ENCODE measurements at places on chromosomes 5 and 9.

GRCh38 chr9:111615928-111616327, 15.2 kb upstream of the DNAJC25 start:
- DNase-seq = no peak

GRCh38 chr5:172150514-172151425, 37.3 kb downstream of the STK10 start:
- DNase-seq = peak; percentile 22

GRCh38 chr5:89028595-89029285, 145.8 kb upstream of the MEF2C start:
- DNase-seq = no peak

DNA sequence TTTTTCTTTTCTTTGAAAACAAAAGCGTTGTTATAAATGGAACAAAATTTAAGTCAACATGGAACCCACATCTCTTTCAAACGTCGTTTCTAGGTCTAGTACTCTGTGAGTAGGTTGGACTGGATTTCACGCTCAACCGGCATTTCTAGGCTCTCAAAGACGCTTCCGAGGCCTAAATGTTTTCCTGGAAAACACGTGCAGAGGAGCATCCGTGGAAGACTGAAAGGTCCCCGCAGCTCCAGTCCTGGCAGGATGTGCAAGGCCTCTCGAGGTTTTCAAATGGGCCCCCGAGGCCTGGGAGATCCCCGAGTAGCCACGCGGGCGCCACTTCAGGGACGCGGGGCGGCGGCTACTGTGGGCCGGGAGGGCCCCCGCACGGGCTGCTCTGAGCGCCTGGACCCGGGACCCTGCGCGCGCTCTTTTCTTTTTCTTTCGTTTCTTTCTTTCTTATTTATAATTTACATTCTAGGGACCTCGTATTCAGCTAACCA, 4.2 kb upstream of the IRX2 start:
- no peak for DNase-seq

DNA sequence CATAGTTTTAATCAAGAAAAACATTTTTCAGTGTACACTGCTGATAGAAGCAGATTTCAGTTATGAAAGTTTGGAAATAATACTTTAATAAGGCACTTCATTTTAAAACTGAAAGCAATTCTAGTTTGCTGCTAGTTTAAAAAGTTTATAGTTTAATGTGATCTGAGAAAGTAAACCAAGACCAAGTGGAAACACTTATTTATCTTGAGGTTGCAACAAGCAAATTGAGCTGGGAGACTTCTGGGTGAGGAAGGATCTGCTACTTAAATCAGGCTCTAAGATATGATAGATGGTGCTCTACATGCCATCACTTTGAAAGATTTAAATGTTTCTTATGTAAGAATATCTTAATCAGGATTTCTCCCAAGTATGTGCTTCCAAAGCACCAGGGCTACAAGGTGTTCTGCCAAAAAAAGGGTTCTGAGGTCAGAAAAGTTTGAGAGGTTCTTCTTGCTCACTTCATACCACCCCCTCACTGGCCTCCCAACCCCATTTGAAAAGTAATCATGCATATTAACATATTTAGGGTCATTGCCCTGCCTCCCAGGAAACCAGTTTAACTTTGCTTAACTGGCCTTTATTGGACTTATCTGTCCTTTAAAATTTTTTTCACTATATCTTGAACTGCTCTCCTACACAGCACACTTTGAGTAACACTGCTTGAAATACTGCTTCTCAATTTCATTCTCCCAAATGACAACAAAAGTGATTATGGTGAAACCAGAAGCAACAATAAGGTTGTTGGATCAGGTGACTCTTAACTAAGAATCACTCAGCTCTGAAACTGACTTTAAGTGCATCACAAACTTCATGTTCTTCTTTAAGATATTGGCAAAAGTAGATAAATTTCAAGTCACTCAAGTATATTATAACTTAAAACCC, 15.5 kb downstream of the SLC44A1 start:
- DNase-seq = no peak

Measured in GM18507 (cell line).